ENCODE measurements at places on chromosomes 6 and 20. TPM values are rescaled to one million over a fixed set of nuclear protein-coding genes. Genes with fewer than 3 reads are reported as not detected.

The BPIFB1 gene
- not detected for total RNA-seq

The NKX2-2 gene
- total RNA-seq: not detected

The HAO1 gene
- total RNA-seq: not detected

The MYLK2 gene
- 0.27 TPM for total RNA-seq

The UFL1 gene
- 30.8 TPM for total RNA-seq

The BEND6 gene
- total RNA-seq: not detected

The SCGN gene
- not detected for total RNA-seq

- peaks cover 51% of the 10 kb centered on the region for H3K27me3 ChIP-seq
- no peak overlapping the region for H3K4me3 ChIP-seq
- peaks cover 8% of the 10 kb centered on the region for H3K4me1 ChIP-seq
- DNase-seq: no peak
- no peak overlapping the region for H3K27ac ChIP-seq
Measured at GRCh38 chr20:63478346-63479302, 6.2 kb upstream of the KCNQ2 start.

GRCh38 chr20:32642257-32643046 is 31.3 kb downstream of the C20orf203 start:
- no peaks in the 10 kb centered on the region for H3K27me3 ChIP-seq
- DNase-seq: no peak
- H3K4me3 ChIP-seq: no peak overlapping the region
- H3K36me3 ChIP-seq: no peaks in the 10 kb centered on the region

DNA sequence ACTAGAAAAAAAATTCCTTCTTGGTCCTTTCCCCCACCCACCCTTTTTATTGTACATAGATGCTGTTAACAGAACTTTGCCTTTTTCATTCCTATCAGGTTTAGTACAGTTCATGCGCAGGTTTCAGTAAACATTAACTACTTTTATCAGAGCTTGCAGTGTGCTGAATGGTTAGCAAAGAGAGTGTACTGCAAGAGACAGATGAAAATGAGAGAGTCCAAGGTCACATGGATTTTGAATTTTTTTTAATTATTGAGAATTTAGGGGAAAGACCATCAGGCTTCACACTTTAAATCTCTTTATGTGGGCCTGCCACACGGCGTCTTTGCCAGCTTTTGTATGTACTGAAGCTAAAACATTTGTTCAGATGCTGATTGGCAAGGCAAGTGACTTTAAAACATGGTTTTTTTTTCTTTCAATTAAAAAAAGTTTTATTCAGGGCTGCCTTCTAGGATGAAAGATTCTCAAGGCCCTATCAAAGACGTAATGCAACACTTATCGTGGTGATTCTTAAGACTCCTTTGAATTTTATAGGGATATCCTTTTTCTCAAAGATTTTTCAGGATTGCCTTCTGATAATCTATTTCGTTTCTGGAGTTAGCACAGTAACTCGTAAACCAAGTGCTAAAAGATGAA is 32.2 kb downstream of the RREB1 start:
- peak overlapping the region; percentile 76 for H3K4me3 ChIP-seq
- peaks cover 1% of the 10 kb centered on the region for H3K36me3 ChIP-seq
- no peak for DNase-seq
- H3K27ac ChIP-seq: peak overlapping the region; percentile 87
- H3K27me3 ChIP-seq: no peaks in the 10 kb centered on the region

DNA sequence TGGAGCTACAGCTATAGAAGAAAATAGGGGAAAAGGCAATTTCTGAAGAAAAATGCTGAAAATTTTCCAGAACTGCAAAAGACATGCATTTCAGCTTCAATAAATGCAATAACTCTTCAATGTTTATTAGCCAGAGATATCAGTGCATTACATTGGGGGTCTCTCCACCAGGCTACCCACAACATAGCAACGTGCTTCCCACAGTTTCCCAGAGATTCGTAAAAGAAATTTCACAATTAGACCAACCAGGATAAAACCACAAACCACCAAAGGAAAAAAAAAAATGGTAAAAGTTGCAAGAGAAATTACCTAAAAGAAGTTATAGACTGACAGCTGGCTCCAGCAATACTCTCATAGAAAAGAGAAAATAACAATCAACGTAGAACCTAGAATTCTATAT is 16.0 kb downstream of the LY86 start:
- no peak for DNase-seq
- H3K36me3 ChIP-seq: no peaks in the 10 kb centered on the region
- H3K4me3 ChIP-seq: no peak overlapping the region

DNA sequence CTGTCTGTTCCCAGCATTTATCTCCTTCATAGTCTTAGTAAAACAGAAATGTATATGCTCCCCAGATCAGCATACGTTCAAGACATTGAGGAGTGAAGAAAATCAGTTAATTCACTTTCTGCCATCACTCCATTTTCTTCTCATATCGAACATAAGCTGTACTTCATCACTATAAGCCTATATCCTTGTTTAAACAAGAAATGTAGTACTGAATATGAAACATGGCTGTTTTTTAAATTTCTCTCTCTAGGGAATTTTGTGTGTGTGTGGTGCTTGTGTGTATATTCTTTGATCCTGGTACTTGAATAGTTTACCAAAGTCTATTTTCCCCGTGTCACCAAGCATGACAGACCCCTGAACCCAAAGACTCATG is 107.1 kb downstream of the HFE start:
- H3K36me3 ChIP-seq: peaks cover 21% of the 10 kb centered on the region
- peak overlapping the region; percentile 96 for H3K27ac ChIP-seq
- peaks cover 21% of the 10 kb centered on the region for H3K4me1 ChIP-seq
- H3K27me3 ChIP-seq: no peaks in the 10 kb centered on the region

GRCh38 chr20:32674362-32674789 is 635 bp upstream of the C20orf203 start:
- DNase-seq: peak; percentile 87
- H3K4me3 ChIP-seq: no peak overlapping the region
- no peaks in the 10 kb centered on the region for H3K36me3 ChIP-seq

DNA sequence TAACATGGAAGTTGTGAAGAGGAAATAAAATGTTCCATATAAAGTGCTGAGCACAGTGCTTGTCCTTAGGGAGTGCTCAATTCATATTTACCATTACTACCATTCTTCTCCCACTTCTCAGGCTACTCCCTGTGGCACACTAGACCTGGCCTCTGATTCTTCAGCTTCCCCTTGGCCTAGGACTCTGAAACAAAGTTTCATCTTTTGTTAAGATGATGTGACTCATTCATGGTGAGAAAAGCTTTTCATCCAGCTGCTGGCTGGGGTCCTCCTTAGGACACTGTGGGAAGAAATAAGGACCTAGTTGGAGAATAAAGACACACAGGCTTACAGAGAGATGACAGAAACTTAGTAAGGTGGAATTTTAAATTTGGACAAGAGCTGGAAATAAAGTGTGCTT is 314.8 kb downstream of the CDC5L start:
- H3K27me3 ChIP-seq: no peaks in the 10 kb centered on the region
- no peak overlapping the region for H3K4me3 ChIP-seq
- peaks cover 20% of the 10 kb centered on the region for H3K4me1 ChIP-seq
- peak overlapping the region; percentile 40 for H3K27ac ChIP-seq
- DNase-seq: no peak

DNA sequence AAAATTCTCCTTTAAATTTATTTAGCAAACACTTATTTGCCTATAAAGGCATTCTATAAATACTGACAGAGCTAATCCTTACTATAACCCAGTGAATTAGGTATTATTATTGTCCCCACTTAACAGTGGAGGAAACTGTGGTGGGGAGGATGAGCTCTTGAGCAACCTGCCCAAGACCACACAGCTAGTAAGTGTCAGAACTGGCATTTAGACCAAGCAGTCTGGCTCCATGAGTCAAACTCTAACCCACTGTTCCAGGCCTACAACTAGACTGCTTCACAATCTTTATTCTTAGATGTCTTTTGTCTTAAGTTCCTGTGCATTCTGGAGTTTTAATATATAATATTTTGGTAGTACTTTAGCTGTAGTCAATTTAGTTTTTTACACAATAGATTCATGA is 530.8 kb downstream of the BCKDHB start:
- H3K27ac ChIP-seq: no peak overlapping the region
- no peaks in the 10 kb centered on the region for H3K4me1 ChIP-seq
- no peaks in the 10 kb centered on the region for H3K36me3 ChIP-seq
- DNase-seq: no peak
- no peaks in the 10 kb centered on the region for H3K27me3 ChIP-seq
- no peak overlapping the region for H3K4me3 ChIP-seq

- H3K4me1 ChIP-seq: peaks cover 78% of the 10 kb centered on the region
- H3K4me3 ChIP-seq: no peak overlapping the region
- peaks cover 29% of the 10 kb centered on the region for H3K36me3 ChIP-seq
- H3K27me3 ChIP-seq: no peaks in the 10 kb centered on the region
- no peak for DNase-seq
- no peak overlapping the region for H3K27ac ChIP-seq
Measured at GRCh38 chr6:122405417-122405816, 6.0 kb downstream of the HSF2 start.

DNA sequence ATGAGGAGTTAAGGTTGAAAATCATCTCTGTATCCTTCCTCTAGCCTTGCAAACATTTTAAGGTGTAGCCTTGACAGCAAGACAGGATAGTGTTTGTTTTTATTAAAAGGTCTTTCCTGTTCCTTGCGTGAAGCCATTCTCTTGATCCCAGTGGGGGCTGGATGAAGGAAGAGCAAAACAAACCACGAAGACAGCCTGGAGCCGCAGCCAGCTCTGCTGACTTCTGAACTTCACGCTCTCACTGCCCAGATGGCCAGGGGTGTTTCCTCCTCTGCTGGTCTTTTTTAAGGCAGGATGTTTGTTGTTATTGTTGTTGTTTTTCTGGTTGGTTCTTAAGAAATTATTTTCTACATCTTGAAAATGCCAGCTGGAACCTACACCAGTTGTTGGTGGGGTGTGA is 156.4 kb downstream of the MTHFD1L start:
- no peak for DNase-seq
- no peak overlapping the region for H3K27ac ChIP-seq
- H3K4me3 ChIP-seq: no peak overlapping the region

- peaks cover 3% of the 10 kb centered on the region for H3K36me3 ChIP-seq
- DNase-seq: no peak
- no peak overlapping the region for H3K27ac ChIP-seq
- peaks cover 86% of the 10 kb centered on the region for H3K4me1 ChIP-seq
- H3K27me3 ChIP-seq: no peaks in the 10 kb centered on the region
Measured at GRCh38 chr6:156848533-156848932, 71.4 kb downstream of the ARID1B start.

DNA sequence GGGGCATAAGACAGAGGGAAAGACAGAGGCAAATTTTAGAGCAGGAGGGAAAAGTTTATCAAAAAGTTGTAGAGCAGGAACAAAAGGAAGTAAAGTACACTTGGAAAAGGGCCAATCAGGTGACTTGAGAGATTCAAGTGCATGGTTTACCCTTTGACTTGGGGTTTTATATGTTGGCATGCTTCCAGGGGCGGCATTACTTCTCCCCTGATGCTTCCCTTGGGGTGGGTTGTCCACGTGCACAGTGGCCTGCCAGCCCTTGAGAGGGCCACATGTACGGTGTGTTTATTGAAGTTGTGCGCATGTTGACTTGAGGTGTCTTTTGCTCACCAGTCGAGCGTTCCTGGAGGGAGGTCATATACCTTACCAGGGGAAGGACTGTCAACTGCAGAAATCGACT is 259.5 kb upstream of the JARID2 start:
- H3K27me3 ChIP-seq: peaks cover 3% of the 10 kb centered on the region
- no peaks in the 10 kb centered on the region for H3K36me3 ChIP-seq
- H3K27ac ChIP-seq: no peak overlapping the region
- DNase-seq: no peak
- H3K4me3 ChIP-seq: no peak overlapping the region

- no peaks in the 10 kb centered on the region for H3K36me3 ChIP-seq
- H3K4me1 ChIP-seq: no peaks in the 10 kb centered on the region
- H3K27ac ChIP-seq: no peak overlapping the region
- no peak for DNase-seq
Measured at GRCh38 chr20:11687546-11688292, 230.0 kb upstream of the BTBD3 start.

GRCh38 chr6:7052443-7053011 is 55.2 kb upstream of the RREB1 start:
- DNase-seq: peak; percentile 13
- no peaks in the 10 kb centered on the region for H3K36me3 ChIP-seq
- peak overlapping the region; percentile 53 for H3K4me3 ChIP-seq
- H3K4me1 ChIP-seq: peaks cover 21% of the 10 kb centered on the region
- H3K27ac ChIP-seq: no peak overlapping the region

- no peaks in the 10 kb centered on the region for H3K4me1 ChIP-seq
- no peaks in the 10 kb centered on the region for H3K36me3 ChIP-seq
- DNase-seq: no peak
- H3K27ac ChIP-seq: no peak overlapping the region
- no peaks in the 10 kb centered on the region for H3K27me3 ChIP-seq
Measured at GRCh38 chr6:147310521-147310920, 106.3 kb downstream of the STXBP5 start.

- H3K4me3 ChIP-seq: no peak overlapping the region
- DNase-seq: no peak
- no peaks in the 10 kb centered on the region for H3K4me1 ChIP-seq
- no peak overlapping the region for H3K27ac ChIP-seq
Measured at GRCh38 chr6:65191471-65191870, 515.6 kb downstream of the EYS start.
